ENCODE measurements at places on chromosomes 7 and 10.

GRCh38 chr7:26071622-26072456, 80.2 kb upstream of the NFE2L3 start:
- DNase-seq, result no peak

DNA sequence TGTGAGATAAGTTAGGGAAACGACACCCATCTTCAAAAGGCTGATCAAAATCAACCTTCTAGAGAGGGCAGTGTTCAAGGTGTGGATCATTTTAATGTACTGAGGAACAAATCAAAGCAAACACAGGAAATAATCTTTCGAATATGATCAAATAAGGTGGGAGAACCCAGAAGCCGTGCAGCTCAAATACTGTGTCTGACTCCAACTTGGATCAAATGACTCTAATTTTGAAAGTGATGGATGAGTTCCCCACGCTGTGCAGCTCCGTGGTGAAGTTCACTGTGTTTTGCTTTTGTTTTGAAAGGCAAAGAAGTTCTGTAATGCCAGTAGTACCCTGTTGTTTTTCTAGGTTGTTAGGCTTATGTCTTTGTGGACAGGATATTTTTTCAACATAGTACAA, 250.9 kb downstream of the SFMBT2 start:
- DNase-seq, result no peak

DNA sequence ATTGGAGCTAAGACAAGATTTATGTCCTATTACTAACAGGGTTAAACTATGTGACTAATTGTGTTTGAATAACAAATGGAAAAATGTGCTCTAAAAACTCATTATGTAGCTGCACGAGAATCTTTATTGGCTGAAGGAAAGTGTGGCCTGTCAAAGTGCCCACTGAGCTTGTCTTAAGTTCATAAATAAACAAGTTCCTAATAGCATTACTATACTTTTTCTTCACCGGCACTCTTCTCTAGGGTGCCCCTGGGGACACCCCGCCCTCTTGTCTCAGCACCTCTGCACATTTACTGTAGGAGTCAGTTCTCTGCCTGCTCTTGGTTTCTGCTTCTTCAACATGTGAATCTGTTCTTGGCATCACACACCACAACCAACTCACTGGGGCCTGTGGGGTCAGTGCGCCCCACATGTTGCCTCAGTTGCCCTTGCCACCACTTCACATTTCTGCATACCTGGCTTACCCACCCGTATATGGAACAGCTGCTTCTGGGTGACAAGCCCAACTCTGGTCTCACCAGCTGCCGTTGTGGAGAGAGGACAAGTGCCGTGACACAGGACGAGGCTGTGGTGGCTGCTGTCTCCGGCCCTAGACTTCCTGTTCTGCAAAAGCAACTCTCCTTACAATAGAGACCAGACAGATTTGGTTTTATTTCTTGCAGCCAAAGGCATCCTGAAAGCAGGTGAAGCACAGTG, 96.3 kb upstream of the DDC start:
- DNase-seq, result no peak

DNA sequence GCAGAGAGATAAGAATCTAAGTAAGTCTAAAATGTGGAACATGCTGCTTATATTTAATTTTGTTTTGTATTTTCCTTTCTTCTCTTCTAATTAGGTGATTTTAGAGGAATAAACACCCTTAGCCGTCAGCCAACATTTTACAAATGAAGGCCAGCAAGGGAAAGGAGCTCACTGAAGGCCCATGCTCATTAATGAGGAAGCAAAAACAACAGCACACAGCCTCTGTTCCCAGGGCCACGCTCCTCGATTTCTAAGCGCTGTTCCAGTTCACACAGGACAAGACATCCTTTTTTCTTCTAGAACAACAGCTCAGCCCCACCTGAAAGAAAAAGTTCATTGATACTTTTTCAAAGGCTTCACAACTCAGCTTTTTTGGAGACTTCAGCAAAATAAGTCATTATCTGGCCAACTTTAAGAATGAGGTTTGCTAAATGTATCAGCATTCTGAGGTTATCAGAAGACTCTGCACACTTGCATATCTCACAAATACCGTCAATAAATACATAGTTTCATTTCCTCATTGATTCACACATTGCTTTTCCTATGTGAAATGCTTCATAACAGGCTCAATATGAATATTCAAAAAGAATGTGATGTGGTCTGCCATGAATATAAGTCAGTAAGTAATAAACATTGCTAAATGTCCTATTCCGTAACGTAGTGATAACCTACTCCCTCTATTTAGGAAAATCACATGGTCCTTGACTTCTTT, 34.8 kb upstream of the SFMBT2 start:
- no peak for DNase-seq

GRCh38 chr10:97102441-97102840, 83.3 kb downstream of the SLIT1 start:
- no peak for DNase-seq

All from stimulated activated CD8-positive, alpha-beta memory T cell treated with anti-CD3 and anti-CD28 coated beads, Interleukin-4, amount 100 ng/mL, for 1 hour (primary cell).